ENCODE measurements at places on chromosomes 4 and X.
A peak's percentile ranks its signal among the peaks of the same experiment; 100 is the strongest.

- DNase-seq, result no peak
These were observed 430.9 kb downstream of the MAPK10 start for GRCh38 chr4:85928775-85929591.

DNA sequence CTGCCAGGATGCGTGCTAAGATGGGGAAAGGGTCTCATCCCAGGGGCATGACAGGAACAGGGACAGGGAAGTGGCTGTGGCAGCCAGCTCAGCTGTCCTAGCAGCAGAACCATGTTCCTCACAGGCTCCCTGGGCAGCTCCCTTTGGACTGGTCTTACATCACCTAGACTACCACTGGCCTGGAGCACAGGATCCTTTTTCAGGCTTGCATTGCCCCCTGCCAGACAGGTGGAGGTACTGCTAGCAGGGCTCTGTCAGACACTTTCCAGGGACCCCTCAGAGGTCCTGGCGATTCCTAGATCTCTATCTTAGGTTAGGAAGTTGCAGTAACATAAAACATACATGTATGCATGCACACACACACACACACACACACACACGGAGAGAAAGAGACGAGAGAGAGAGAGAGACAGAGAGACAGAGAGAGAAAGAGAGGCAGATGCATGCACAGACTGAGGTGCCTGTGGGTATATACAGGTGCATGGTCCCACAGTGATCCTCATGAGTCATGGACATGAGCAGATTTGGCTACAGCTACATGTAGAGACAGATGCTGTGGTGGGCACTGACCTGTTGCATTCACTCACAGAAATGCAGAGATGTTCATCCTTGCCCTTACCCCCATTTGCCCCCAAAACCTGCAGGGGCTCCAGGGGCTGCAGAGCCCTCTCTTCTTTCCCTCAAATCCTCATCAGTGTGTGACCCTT, 63.6 kb downstream of the STARD8 start:
- DNase-seq, result peak; percentile 31

DNA sequence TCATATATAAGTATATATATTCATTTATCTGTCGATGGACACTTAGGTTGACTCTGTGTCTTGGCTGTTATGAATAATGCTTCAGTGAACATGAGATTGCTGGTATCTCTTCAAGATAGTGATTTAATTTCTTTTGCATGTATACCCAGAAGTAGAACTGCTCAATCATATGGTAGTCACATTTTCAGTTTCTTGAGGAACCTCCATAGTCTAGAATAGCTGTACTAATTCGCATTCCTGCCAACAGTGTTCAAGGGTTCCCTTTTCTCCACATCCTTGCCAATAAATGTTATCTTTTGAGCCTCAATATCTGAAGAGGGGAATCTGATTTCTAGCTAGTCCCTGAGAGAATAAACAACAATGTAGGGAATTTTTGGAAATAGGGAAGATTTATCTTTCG, 32.4 kb upstream of the CCNG2 start:
- DNase-seq, result no peak

DNA sequence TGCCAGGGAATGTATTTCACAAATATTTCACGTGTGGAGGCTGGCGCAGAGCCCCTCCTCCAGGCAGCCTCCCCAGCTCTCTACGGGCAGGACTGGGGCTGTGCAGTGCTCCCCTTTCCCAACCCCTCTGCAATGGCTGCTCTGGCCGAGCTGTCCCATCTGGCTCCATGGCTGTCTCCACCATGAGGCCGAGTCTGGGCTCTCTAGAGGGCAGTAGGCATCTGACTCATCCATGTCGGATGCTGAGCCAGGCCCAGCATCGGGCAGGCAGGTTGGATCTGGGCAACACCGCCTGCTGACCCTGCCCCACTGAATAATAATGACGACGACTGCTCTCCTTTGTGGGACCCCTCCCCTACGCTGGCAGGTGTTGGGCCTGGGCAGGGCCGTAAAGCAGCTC, 11.0 kb upstream of the SH3TC1 start:
- DNase-seq, result no peak

DNA sequence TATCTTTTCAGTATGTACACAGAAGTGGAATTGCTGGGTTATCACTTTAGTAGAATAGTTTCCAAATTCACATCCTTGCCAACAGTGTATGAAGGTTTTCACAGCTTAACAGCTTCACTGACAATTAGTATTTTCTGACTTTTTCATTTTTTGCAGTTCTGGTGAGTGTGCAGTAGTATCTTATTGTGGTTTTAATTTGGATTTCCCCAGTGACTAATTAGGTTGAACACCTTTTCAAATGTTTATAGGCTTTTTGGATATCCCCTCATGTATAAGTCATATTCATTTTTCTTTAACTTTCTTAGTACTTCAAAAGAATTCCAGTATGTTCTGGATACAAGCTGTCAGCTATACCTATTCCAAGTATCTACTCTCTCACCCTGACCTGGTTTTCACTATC, 37.1 kb downstream of the BRCC3 start:
- no peak for DNase-seq

DNA sequence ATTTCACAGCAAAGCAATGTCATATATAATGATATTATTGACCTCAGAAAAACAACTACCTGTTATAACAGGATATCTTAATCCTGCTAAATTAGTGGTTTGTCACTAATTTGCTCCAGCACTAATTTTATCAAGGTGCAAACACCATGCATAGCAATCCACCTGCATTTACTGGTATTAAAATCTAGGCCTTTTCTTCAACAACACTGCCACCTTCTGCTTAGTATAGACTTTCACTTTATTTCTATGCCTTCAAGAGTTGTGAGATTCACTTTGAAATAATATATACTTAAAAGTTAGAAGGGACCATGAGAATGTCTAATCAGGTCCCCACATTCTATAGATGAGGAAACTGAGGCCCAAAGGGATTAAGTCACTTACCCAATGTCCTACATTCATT, 82.1 kb upstream of the IQCM start:
- DNase-seq, result peak; percentile 4

DNA sequence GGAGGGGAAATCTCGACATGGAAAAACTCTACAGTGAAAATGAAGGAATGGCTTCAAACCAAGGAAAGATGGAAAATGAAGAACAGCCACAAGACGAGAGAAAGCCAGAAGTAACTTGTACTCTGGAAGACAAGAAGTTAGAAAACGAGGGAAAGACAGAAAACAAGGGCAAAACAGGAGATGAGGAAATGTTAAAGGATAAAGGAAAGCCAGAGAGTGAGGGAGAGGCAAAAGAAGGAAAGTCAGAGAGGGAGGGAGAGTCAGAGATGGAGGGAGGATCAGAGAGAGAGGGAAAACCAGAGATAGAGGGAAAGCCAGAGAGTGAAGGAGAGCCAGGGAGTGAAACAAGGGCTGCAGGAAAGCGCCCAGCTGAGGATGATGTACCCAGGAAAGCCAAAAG, 1.3 kb downstream of the TCEAL4 start:
- DNase-seq, result no peak

DNA sequence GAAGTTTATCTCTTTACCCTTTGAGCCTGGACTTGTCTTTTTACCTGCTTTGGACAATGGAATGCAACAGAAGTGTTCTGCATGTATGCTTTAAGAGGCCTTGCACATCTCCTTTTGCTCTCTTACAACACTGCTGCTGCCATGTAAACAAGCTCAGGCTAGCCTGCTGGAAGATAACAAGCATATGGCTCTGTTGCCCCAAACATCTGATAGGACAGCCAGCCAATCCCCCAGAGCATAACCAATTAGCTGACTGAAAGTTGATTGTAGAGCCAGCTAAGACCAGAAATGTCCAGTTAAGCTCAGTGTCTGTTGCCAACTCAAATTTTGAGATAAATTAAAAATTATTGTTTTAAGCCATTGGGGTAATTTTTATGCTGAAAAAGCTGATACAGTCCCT, 510.6 kb upstream of the CNKSR2 start:
- DNase-seq, result no peak

- DNase-seq, result no peak
These were observed 12.7 kb downstream of the FGFBP1 start for GRCh38 chr4:15925830-15926229.

GRCh38 chr4:159012381-159012780, 90.5 kb upstream of the RAPGEF2 start:
- DNase-seq, result no peak

GRCh38 chrX:39137363-39137954, 336.2 kb downstream of the MID1IP1 start:
- no peak for DNase-seq

GRCh38 chr4:39716356-39716755, 18.4 kb downstream of the UBE2K start:
- DNase-seq, result no peak

DNA sequence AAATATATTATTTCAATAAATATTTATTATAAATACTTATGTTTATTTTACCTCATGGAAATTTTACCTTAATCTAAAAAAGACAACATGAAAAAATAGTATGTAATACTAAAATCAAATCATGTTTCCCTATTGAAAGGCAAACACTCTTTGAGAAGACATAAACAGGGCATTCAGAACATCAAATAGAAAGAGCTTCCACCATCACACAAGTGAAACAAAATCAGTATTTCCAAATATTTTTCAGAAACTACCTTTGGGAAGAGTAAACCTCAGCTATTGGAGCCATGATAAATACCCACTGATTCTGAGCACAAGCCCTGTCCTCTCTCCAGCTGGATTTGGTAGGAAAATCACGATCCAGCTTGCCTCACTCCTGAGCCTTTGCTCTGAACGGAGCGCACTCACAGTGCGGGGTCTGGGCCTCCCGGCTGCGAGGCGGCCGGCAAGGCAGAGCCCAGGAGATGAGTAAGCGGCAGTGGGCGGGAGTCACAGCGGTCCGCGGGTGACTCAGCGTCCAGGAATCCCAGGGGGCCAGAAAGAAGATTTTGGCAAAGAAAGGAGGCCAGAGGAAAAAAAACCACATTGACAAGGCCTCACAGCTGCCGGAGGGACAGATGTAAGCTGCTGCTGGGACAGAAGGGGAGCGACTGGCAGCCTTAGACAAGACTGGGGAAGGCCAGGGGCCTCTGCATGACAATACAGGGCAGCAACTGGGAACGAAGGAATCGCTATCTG, 14.7 kb upstream of the ANXA5 start:
- DNase-seq, result peak; percentile 67

DNA sequence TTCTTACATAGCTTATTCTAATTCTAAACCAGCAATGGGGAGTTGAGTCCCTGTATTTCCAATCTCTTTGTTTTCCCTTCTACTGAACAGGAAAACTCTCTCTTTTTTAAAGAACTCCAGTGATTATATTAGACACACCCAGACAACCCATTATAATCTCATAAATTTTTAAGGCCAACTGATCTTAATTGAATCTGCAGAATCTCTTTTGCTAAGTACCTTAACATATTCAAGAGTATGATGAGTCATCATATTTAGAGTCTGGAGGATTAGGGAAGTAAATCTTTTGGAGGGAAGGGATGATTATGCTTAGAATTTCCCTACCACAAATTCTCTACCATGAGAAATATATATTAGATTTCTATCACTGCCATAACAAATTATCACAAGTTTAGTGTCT, 705.1 kb downstream of the CENPC start:
- no peak for DNase-seq

- DNase-seq, result peak; percentile 85
These were observed 73.1 kb downstream of the QRFPR start for GRCh38 chr4:121307445-121308327.

DNA sequence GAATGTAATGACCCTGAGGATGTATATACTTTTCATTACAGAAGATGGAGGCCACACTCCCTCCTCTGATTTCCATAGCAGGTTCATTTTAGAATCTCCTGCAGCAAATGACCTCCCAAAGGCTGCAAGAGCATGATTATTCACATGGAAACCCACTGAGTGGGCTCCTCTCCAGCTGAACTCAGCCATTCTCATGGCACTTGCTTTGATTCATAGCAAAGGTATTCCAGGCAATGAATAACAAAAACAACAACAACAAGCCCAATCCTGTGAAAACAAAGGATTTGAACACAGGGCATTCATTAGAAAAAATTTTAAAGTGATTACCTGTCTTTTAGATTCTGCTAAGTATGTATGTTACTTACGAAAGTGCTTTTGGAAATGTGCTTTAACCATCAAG, 894.0 kb upstream of the FRG1 start:
- DNase-seq, result no peak

GRCh38 chr4:90174621-90175023, 47.4 kb downstream of the CCSER1 start:
- no peak for DNase-seq

- DNase-seq, result no peak
These were observed 147.1 kb downstream of the ADAM29 start for GRCh38 chr4:175065228-175065627.

GRCh38 chrX:41661366-41662095, 27.2 kb upstream of the GPR34 start:
- peak; percentile 23 for DNase-seq

DNA sequence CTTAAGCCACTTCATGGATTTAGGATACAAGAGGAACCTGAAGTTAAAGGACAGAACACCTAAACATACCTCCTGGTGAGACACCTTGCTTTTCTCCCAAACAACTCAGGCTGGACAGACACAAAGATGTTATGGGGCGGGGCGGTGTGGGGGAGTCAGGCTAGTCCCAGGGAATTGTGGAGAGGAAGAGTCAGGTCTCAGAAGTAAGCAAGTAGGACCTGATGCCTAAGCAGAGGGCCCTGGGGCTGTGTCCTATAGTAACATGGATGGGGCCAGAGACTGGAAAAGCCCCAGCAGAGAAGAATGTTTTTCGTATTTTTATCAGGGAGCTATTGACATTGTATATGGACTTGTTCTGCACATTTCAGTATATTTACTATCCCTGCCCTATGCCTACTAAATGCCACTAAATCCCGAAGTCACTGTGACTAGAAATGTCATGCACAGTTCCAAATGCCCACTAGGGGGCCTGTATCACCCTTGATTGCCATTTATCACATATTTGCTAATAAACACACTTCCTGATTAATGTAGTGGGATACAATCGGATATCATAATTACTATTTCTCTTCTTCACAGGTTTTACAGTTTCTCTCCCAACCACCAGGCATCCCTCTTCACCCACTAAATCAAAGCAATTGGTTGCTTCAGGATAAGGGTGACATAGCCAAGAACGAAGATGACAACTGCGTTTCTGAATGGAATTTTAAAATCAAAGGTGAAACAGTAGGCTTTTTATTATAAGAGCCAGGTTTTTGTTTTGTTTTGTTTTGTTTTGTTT, 23.8 kb upstream of the ARHGAP10 start:
- peak; percentile 53 for DNase-seq

DNA sequence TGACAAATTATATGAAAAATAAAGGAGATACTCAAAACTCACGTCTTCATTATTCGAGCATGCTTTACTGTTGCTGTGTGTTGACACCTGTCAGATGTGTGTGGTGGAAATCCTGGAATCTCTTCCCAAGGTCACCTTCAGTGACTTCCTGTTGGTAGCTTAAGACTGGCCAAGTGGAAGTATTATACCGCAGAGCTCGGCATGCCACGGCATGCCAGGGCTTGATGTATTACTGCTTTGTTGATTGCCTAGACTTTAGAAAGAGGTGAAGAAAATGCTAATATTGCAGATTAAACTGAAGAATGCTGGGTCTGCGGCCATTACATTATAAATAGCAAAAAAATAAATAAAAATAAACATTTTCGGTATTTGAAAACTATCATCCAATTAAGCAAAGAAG, 4.6 kb downstream of the TREX2 start:
- DNase-seq, result no peak

- DNase-seq, result peak; percentile 22
These were observed 21.1 kb downstream of the PDE6B start for GRCh38 chr4:646460-646859.
